M059J (cell line): ENCODE measurements at places on chromosomes 16 and 17. TPM values are rescaled to one million over a fixed set of nuclear protein-coding genes. Genes with fewer than 3 reads are reported as not detected.

Gene HS3ST2
- total RNA-seq: not detected in 2 replicates

Gene CD68
- 120 and 147 TPM in 2 replicates for total RNA-seq

Gene SOST
- total RNA-seq: not detected in 2 replicates

Gene KRT27
- total RNA-seq: not detected in 2 replicates

Gene SMIM36
- not detected in 2 replicates for total RNA-seq

Gene LGALS9
- 96.1 and 113 TPM in 2 replicates for total RNA-seq

Gene BCO1
- 0.10 TPM in 1 of 2 replicates, not detected in the other for total RNA-seq

Gene NPIPA2
- total RNA-seq: 0.34 TPM in 1 of 2 replicates, not detected in the other

Gene ADAM11
- 0.12 TPM in 1 of 2 replicates, not detected in the other for total RNA-seq

Gene ST6GALNAC1
- not detected in 2 replicates for total RNA-seq

Gene SDR42E1
- total RNA-seq: 0.64 and 1.3 TPM in 2 replicates

Gene OR4D1
- not detected in 2 replicates for total RNA-seq

Gene CES3
- total RNA-seq: 0.44 and 1.0 TPM in 2 replicates

Gene GLP2R
- total RNA-seq: 1.7 and 2.5 TPM in 2 replicates

Gene GNGT2
- total RNA-seq: 0.49 TPM in 1 of 2 replicates, not detected in the other

Gene COL1A1
- total RNA-seq: 41.9 and 81.3 TPM in 2 replicates

Gene MT3
- not detected in 2 replicates for total RNA-seq

Gene KRTAP4-1
- not detected in 2 replicates for total RNA-seq

Gene SLC5A11
- total RNA-seq: not detected in 2 replicates

Gene SYNGR3
- 3.4 and 7.1 TPM in 2 replicates for total RNA-seq

Gene SDK2
- total RNA-seq: 0.05 and 0.30 TPM in 2 replicates

Gene WSCD1
- total RNA-seq: not detected in 2 replicates

Gene KCNH4
- total RNA-seq: not detected in 2 replicates

Gene ABI3
- 0.12 TPM in 1 of 2 replicates, not detected in the other for total RNA-seq

Gene HBZ
- total RNA-seq: not detected in 2 replicates

Gene HSPB9
- total RNA-seq: not detected in 2 replicates

Gene CCL2
- total RNA-seq: 85.5 and 135 TPM in 2 replicates

Gene MYOCD
- total RNA-seq: 1.5 and 1.8 TPM in 2 replicates

Gene TSNAXIP1
- 0.12 and 0.39 TPM in 2 replicates for total RNA-seq

Gene SCGB1C2
- total RNA-seq: not detected in 2 replicates

Gene PRSS27
- 0.17 TPM in 1 of 2 replicates, not detected in the other for total RNA-seq

Gene PRSS8
- total RNA-seq: 0.20 TPM in 1 of 2 replicates, not detected in the other

Gene LGALS9C
- total RNA-seq: 0.07 TPM in 1 of 2 replicates, not detected in the other

Gene KRT35
- total RNA-seq: not detected in 2 replicates

Gene RNF135
- 11.4 and 15.7 TPM in 2 replicates for total RNA-seq

Gene ZNF469
- 0.32 and 0.37 TPM in 2 replicates for total RNA-seq

Gene OR2C1
- not detected in 2 replicates for total RNA-seq

Gene LGALS3BP
- total RNA-seq: 787 and 1,162 TPM in 2 replicates

Gene CD300LG
- total RNA-seq: not detected in 2 replicates

Gene FN3K
- total RNA-seq: 0.64 TPM in 1 of 2 replicates, not detected in the other

Gene TLCD1
- total RNA-seq: 9.4 and 11.2 TPM in 2 replicates

Gene SPECC1
- total RNA-seq: 62.0 and 71.7 TPM in 2 replicates

Gene MFSD6L
- not detected in 2 replicates for total RNA-seq

Gene TBX2
- total RNA-seq: 1.4 and 4.9 TPM in 2 replicates

Gene CRISPLD2
- 22.7 and 37.3 TPM in 2 replicates for total RNA-seq

Gene ADAP2
- 0.10 and 1.2 TPM in 2 replicates for total RNA-seq

Gene WDR59
- 6.4 and 32.0 TPM in 2 replicates for total RNA-seq

Gene METTL22
- total RNA-seq: 17.3 and 23.6 TPM in 2 replicates

Gene LRRC46
- 0.12 TPM in 1 of 2 replicates, not detected in the other for total RNA-seq

Gene SLC13A5
- not detected in 2 replicates for total RNA-seq

Gene GAS7
- 0.02 TPM in 1 of 2 replicates, not detected in the other for total RNA-seq

Gene MT1G
- total RNA-seq: 2.9 and 6.1 TPM in 2 replicates

Gene ESRP2
- total RNA-seq: not detected in 2 replicates

Gene WWOX
- total RNA-seq: 13.7 and 22.4 TPM in 2 replicates

Gene GPR179
- not detected in 2 replicates for total RNA-seq
